ENCODE measurements at places on chromosomes 12 and 14.

- DNase-seq: no peak
Measured at GRCh38 chr12:124603831-124604251, 36.4 kb upstream of the NCOR2 start.

DNA sequence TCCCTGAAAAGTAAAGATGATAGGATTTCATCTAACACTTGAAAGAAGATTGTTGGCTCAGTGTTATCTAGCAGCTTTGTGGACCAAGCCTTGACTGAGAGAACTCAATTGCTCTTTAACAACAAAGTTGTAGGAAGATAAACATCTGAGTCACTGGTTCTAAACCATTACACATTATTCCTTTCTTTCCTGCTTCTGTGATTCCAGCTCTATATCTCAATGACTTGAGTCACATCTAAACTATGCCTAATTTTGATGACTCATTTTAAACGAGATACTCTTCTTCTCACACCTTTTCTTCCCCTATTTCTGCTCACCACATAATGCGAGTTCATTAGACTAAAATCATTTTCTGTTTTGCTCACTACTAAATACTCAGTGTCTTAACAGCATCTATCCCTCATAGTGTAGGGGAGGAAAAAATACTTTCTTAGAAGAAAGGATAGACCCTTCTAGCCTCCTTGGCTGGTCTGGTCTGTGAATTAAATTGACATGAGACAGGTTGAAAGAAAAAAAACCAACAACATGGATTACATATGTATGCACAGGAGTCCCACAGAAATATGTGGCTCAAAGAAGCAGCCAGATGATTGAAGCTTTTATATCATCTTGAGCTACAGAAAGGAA is 201.4 kb downstream of the C12orf50 start:
- no peak for DNase-seq

DNA sequence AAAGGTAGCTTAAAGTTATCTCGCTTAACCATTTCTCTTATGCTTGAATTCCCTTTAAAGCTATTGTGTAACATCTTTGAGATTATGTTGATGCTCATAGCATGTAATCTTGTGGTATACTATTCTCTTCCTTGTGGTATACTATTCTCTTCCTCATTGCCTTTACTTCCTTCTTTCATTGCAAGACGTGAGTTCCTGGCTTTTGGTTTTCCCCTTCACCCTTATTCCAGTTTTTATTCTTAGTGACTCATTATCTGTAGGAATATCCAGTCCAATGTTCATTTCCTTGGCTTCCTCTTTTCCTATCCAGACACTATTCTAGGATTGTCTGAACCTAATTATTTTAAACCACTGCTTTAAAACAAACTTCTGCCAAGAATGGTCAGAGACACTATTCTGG is 564.0 kb downstream of the CCER1 start:
- no peak for DNase-seq

DNA sequence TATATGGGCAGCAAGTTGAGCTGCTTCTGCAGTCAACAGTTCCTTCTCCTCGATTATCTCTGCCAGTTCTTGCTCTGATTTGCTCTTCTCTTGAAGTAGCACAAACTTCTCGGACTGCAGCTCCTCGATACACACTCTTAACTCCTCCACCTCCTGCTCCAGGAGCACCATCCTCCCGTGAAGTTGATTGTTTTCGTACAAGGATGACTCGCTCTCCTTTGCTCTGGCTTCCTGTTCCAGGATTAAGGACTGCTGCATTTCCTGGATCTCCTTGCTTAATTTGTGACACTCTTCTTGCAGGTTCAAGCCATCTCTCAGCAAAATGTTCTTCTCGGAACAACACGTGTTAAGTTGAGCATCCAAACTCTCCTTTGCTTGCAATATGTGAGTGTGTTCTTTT is 56.2 kb upstream of the VPS33A start:
- DNase-seq: no peak

- no peak for DNase-seq
Measured at GRCh38 chr12:10154145-10154496, 17.8 kb downstream of the OLR1 start.

- DNase-seq: no peak
Measured at GRCh38 chr12:29858270-29858786, 74.6 kb upstream of the TMTC1 start.

- DNase-seq: no peak
Measured at GRCh38 chr14:67416810-67417209, 4.8 kb upstream of the PLEK2 start.

DNA sequence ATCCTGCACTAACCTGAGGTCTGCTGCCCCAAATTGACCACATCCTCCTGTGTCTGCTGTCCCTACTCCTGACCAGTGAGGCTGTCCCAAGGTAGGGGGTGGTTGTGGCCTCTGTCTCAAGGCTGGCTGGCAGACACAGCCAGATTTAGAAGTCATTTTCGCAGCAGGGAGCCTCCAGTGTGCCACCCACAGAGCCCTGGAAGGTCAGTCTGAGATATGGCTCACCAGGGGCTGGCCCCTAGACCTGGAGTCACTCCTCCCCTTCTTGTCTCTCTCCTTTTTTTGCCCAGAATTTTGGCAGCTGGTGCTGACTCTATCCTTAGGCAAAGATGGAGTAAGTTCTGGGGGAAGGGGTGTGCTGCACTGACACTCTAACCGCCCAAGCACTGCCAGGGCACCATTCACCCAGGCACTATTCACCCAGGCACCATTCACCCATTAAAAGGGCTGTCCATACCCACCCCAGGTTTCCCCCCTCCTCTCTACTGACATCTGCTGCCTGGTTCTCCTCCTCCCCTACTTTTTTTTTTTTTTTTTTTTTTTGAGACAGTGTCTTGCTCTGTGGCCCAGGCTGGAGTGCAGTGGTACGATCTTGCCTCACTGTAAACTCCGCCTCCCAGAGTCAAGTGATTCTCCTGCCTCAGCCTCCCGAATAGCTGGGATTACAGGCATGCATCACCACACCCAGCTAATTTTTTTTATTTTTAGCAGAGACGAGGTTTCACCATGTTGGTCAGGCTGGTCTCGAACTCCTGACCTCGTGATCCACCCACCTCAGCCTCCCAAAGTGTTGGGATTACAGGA is 7.7 kb downstream of the DDN start:
- no peak for DNase-seq

GRCh38 chr14:104284107-104284592 is 145.8 kb downstream of the KIF26A start:
- DNase-seq: no peak

DNA sequence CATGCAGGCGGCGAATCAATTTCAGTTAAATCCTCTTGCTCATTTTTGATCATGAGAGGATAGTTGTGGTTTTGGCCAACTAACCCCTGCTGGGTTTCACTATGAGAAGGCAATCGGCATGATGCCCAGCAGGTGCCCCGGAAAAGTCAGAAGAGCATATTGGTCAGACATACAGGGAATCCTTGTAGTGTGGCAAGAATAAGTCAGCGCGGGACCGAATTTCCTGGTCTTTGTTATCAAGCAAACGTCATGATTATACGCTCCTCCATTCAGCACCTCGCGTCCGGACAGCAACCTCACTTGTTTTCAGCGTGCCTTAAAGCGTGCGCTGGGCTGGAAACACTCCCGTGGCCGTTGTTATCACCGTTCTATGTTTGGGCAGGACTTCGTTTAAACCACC is 1.8 kb downstream of the TBC1D30 start:
- DNase-seq: no peak

DNA sequence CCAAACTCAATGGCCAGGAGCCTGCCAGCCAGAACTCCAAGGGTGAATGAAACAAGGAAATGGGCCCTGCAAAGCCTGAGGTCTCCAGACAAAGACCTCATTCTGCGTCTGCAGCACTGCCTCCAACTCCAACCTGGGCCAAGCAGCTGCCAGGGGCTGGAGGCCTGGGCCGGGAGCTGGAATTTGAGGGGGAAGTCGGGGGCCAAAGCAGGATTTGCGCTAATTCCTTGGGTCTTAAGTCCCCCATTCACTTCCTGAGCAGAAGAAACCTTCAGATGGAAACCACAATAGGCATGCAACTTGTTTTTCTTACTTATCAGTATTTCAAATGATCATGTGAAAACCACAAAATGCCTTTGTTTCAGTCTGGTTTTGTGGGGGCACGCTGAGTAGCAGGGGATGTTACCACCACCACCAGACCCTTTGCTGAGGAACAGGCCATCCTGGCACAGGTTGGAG is 23.0 kb upstream of the TC2N start:
- DNase-seq: no peak

GRCh38 chr12:110856542-110856941 is 9.8 kb downstream of the CCDC63 start:
- no peak for DNase-seq

DNA sequence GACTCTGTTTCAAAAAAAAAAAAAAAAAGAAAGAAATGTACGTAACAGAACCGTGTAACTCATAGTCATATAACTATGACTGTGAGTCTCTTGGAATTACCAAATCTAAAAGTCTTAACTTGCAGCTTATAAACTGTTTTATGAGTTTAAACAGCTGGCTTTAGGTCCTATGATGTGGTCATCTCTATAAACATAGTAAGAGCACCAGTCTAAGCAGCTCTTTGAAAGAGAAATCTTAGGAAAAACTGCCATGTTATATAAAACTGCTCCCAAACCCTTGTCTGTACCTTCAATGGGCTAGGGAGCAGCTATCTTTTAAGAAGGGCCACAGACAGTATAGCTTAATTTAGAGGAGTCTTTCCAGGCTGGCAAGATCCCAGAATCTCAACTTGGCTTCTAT is 115.5 kb upstream of the AEBP2 start:
- no peak for DNase-seq

- no peak for DNase-seq
Measured at GRCh38 chr12:55996201-55996714, 818 bp upstream of the SUOX start.

- no peak for DNase-seq
Measured at GRCh38 chr12:115343601-115344000, 659.6 kb upstream of the TBX3 start.

GRCh38 chr12:130474599-130475269 is 137.0 kb downstream of the PIWIL1 start:
- no peak for DNase-seq

- no peak for DNase-seq
Measured at GRCh38 chr12:54393207-54393609, 8.7 kb upstream of the ZNF385A start.

DNA sequence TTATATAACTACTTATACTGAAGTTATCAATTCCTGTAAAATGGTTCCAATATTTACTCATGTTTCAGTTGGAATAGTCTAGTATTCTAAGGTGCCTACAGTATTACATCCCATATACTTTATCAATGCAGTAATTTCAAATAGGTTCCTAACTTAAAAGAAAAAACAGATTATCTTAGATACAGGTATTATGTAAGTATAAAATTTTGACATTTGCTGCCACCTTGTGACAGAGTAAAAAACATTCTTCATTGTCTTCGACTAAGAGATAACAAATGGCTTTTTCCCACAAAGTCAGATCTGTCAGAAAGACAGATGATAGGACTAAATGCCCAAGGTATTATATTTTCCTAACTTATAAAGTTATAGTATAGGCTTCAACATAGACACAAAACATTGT is 78.7 kb downstream of the TXNDC16 start:
- no peak for DNase-seq

- no peak for DNase-seq
Measured at GRCh38 chr14:103103461-103104388, 9.2 kb downstream of the EXOC3L4 start.

DNA sequence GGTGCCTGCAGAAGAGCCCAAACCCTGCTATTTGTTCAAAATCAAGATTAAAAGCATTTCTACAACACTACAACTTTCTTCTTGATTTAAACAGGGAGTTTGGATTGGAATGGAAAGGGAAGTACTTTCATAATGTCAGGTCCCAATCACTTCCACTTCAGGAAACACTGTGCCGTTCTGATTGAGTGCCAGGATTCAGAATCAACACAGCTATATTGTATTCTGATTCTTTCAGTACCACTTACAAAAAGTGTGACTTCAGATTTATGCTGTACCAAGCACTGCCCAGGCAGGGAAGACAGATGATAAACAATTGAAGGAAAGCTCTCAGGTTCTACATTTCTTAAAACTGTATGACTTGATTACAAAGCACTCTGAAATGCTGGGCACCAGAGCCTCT is 3.2 kb downstream of the TDP1 start:
- DNase-seq: no peak

DNA sequence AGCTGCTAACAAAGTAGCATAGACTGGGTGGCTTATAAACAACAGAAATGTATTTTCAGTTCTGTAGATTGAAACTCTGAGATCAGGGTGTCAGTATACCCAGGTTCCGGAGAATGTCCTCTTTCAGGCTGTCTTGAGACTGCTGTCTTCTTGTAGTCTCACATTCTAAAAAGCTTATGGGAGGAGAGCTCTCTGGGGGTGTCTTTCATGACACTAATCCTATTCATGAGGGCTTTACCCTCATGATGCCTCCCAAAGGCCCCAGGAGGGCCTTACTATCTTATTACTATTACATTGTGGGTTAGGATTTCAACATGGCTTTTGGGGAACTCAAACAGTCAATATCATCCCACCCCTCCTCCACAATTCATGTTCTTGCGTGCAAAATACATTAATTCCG is 94.3 kb downstream of the AEBP2 start:
- no peak for DNase-seq

All from brain pericyte (primary cell).